Stimulated activated CD4-positive, alpha-beta T cell treated with anti-CD3 and anti-CD28 coated beads, Interleukin-15, amount 100 ng/mL, for 1 hour (primary cell): ENCODE measurements at places on chromosomes 2 and 18.

GRCh38 chr2:175445281-175445680 lies 263.8 kb upstream of the ATP5MC3 start:
- no peak for DNase-seq

DNA sequence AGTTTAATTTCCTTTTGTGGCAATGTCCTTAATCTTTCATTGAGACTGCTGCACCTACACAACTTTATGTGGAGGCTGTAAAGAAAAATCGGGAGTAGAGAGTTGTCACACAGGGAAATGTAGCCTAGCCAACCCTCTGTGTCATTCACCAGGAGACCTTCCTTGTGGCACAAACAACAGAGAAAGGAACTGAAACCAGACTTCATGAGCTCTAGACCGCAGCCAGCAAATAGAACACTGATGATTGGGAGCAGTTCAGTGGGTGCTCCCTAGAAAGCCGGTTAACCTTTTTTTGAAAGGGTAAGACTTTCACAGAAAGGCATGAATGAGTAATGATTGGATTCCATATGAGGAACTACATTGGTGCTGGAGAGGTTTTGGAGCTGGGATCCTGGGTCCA lies 1752.4 kb upstream of the CELF4 start:
- no peak for DNase-seq

DNA sequence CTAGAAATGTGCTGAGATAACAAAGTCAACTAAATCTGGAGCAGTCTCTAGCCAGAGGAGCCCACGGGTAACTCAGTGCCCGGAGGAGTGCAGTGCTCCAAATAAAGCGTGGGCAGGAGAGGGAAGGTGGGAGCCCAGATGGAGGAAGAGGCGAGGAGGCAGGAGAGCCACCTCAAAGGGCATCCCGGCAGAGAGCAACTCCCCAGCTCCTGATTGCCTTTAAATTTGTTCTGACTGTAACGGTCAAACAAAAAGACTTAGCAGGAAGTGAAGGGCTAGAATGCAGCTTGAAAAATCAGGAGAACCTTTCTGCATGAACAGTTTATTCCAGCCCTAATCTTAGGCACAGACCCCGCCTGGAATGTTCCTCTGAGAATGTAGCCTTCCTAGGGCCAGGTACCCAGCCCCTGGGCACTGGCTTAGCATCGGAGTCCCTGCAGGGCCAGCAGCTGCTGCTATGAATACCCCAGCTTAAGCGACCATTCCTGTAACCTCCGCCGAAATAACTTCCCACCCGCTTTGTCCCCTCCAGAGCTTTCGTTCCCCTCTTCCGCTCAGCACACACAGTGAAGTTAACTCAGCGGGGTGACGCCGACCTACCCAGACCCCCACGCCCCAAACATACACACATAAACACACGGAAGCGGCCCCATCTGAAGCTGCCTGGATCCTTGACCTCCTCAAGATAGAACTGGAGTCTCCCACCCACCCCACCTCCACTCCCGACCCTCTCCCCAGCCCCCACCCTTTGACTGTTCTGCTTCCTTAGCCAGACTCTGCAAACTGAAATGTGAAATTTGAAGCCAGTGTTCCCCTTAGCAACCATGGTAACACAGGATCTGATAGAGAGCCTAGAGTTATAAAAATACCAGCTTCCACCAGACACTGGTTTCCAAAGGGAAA lies 123.2 kb downstream of the SMAD7 start:
- no peak for DNase-seq

DNA sequence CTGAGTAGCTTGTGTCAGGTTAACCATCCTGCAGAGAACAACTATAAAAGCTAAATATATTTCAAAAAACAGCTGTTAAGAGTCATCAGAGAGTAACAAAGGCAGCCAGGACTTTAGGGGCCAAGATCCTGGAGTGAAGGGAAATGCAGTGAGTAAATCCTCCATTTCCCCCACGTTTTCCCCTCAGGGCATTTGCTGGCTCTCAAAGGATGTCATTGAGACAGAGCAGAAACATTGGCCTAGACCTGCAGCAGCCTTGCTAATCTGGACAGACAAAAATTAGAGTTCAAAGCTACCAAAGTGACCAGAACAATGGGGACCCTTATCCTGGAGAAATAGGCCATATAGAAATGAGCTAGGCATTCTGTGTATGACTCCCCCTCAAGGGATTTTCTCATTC lies 21.1 kb upstream of the KLHL29 start:
- DNase-seq: no peak

DNA sequence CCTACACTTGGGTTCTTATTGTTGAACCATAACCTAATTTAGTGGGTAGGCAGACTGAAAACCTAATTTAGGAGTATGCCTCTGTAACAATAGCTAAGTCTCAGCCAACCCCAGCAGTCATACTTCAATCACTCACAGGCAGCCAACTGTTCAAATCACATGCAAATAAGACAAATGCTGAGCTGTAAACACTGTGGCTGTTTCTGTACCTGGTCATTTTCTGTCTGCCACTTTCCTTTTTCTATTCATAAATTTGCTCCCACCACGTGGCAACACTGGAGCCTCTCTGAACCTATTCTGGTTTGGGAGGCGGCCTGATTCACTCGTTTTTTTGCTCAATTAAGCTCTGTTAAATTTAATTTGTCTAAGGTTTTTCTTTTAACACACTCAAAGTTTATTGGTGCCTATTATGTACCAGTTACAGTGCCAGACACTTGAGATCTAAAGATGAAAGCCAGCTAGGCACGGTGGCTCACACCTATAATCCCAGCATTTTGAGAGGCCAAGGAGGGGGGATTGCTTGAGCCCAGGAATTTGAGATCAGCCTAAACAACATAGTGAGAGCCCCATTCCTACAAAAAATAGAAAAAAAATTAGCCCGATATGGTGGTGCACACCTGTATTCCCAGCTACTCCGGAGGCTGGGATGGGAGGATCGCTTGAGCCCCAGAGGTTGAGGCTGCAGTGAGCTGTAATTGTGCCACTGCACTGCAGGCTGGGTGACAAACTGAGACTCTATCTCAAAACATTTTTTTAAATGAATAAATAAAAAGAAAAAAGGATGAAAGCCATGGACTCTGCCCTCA lies 41.1 kb downstream of the THNSL2 start:
- DNase-seq: no peak

- DNase-seq: no peak
Observed at GRCh38 chr2:230815088-230815487, 49.7 kb upstream of the ITM2C start.

- DNase-seq: no peak
Observed at GRCh38 chr2:158181171-158181570, 79.5 kb downstream of the UPP2 start.

DNA sequence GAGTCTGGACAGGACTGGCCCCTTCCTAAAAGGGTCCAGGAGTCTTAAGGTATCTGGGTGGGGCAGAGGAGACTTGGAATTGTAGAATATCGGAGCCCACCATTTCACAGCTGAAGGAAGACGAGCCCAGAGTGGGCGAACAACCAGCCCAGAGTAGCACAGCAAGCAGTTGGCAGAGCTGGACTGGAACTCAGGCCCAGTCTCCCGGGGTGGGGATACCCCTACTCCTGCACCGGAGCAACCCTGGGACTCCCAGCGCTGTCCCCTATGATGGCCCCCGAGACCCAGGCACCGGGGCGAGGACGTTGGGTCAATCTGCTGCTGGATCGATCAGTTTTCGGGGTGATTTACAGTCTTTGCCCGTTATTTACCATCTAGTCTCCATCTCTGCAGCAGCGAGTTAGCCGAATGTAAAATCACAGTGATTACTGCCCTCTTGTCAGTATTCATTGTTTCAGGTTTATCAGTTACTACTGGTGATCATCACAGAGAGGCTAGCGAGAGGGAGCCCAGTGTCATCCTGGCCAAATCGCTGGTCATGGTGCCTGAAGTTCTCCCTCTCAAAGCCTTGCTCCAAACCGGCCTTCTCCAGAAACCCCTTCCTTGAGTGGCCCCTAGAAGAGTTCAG lies 75.3 kb downstream of the SMAD7 start:
- no peak for DNase-seq

DNA sequence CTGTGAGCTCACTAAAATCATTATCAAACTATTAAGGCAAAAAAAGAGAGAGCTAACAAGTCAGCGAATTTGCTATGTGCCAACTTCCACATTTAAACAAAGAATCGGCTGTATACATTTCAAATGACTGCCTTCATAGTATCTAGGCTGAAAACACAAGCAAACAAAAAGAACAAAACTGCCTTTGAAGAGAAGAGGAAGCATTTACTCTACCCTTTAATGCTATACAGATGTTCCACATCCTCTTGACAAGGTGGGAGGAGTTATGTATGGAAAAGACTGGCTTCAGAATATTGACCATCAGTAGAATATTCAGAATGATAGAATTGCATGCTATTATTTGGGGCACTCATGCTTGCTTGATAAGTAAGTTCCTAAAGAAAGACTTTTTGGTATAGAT lies 741.7 kb downstream of the PLCL1 start:
- no peak for DNase-seq

GRCh38 chr18:48723837-48724236 lies 185.0 kb downstream of the CTIF start:
- no peak for DNase-seq

DNA sequence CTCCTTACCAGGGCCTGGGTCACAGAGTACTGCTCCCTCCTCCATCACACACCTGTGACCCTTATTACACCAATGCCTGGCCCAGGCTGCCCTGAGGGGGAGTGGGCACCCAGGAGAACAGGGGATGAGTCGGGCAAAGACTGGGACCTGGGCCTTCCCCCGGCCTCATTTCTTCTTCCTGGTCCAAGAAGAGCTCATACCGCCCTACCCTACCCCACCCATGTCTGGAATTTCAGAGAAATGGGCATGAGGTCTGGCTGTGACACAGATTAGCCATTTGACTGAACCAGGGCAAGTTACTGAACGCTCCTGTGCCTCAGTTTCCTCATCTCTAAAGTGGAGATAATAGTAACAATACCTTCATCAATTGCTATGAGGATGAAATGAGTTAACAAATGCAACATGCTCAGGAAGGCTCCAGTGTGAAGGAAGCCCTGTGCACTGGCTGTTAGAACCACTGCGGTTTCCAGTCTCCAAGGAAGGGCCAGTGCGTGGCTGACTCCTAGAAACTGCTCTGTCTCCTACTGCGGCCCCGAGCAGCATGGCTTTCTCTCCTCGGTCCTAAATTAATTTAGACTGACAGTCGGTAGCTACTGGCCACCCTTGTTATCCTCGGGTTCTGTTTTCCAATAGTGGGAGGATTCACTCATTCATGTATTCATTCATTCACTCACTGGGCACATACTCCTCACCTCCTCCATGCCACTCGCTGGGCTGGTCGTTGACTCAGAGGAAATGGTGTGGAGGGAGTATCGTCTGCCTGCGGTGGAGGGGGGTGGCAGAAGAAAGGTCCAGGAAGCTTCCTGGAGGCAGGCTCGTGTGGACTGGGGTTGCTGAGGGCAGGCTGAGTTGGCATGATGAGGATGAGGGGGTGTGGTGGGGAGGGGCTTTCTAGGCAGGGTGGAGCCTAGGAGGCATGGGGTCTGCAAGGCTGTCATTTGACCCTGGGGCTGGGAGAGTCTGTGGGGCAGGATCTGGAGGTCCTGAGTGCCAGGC lies 175.6 kb downstream of the GLI2 start:
- DNase-seq: no peak

GRCh38 chr2:122166820-122167219 lies 411.4 kb downstream of the TSN start:
- no peak for DNase-seq

DNA sequence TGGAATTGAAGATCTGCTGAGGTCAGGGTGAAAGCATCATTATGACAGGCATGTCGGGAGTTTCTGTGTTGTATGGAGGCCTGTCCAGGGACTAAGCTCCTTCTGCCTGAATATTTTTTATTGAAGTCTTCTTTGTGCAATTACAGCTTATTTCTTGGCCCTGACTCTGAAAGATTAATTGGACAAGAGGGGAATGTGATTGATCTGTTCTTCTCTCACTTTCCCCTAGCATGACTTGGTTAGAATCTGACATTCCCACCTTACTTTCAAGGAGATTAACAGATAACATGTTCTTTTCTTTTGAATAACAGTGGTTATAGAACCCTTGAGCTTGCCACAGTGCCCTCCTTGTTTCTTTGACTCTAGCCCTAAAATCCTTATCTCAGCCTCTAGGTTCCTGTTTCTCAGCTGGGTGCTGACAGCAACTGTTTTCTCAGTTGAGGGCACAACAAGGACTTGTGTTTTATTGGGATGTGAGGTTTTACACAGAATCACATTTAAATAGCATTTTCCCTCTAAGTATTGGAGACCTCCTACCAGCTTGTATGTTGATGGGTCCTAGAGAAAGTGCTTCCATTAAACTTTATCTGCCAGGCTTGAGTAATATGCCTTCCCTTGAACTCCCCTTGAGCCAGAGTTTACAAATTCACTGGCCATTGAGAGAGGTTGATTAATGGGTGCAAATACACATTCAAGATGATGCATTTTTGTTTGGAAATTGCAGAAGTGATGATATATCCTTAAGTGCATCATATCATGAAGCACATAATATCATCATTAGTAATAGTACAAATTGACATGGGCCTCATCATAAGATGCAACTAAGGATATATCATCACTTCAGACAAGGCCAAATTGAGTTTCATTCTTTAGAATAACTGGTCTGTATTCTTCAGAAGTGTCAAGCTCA lies 12.5 kb downstream of the TTLL4 start:
- no peak for DNase-seq

DNA sequence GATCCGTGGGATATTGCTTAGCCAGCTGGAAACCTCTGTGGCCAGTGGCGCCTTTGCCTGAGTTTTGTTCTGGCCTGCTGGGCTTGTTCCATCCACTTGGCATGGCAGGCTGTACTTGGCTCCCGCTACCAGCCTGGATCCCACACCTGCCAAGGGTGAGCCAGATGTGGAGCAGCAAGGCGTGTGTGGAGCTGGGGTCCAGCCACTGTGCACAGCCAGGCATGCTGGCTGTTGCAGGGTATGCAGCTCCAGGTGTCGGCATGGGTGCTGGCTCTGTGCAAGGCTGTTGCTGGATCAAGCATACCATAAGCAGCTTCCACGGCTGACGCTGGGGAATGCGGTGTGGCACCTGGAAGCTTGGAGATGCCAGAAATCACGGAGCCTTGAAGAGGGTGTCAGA lies 34.5 kb downstream of the PTPN4 start:
- DNase-seq: no peak

DNA sequence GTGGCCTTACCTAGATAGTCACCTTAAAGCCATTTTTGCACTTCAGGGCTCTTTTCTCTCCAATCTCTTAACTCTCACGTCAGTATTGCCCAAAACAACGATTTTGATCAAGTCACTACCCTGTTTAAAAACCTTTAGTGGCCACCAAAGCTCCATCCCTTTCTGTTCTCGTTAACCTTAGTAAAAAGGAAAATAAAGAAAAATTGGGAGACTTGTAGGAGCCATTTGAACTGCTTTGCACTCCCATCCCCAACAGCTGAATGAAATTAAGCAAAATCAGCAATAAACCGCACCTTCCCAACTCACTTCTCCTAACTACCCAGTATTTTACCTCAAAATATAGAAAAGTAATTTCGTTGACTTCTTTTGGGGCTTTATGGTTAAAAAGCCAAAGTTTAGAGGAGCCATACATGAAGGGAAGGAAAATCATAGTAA lies 686 bp upstream of the ARL5A start:
- DNase-seq: no peak

- DNase-seq: no peak
Observed at GRCh38 chr2:238527565-238527964, 100.8 kb downstream of the ASB1 start.
